ENCODE measurements at places on chromosomes 2 and 18.
A peak's percentile ranks its signal among the peaks of the same experiment; 100 is the strongest.

GRCh38 chr2:160309585-160309984 is 109.5 kb upstream of the ITGB6 start:
- DNase-seq = no peak

- peak; percentile 40 for DNase-seq
Measured at GRCh38 chr2:134137182-134137611, 116.7 kb upstream of the MGAT5 start.

- DNase-seq = peak; percentile 54
Measured at GRCh38 chr2:231926761-231927565, 767 bp upstream of the NPPC start.

DNA sequence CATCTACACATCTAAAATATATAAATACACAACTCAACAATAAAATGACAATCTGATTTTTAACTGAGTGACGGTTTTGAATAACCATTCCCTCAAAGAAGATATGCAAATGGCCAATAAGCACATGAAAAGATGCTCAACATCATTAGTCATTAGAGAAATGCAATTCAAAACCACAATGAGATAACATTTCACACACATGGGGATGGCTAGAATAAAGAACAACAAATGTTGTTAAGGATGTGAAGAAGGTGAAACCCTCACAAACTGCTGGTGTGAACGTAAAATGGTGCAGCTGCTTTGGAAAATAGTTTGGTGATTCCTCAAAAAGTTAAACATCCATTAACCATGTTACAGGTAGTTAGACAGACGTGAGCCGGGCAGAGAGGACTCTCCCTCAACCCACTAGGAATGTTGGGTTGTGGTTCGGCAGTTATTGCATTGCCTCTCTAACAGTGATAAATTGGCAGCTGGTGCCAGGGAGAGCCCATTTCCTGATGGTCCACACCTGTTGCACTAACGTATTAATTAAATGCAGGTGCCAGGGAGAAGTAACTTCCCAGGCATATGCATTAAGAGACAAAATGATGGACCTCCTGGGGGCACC is 22.3 kb upstream of the DUSP2 start:
- DNase-seq = no peak

GRCh38 chr2:23624378-23624777 is 239.4 kb downstream of the KLHL29 start:
- no peak for DNase-seq

DNA sequence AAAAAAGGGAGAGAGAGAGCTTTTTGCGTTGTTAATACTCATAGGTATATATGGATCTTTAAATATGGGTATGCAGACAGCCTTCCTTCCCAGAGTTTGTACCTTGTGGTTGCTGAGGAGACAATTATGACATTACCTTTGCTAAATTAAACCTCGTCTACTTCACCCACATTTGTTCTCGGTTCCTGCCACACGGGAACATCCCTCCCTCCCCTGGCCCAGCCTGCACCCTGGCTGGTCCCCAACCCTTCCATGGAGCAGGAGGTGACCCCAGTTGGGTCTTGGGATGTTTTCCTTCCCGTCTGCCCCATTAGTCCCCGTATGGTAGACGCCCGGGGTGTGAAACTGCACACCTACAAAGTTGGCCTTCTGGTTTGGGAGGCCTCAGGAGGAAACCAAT is 105.3 kb upstream of the FZD7 start:
- no peak for DNase-seq

GRCh38 chr18:62324917-62325805 is at the start of gene TNFRSF11A:
Gene TNFRSF11A, plus strand, starts transcription at chr18:62325310. Its CDS starts 43 bp downstream, at chr18:62325353.
- no peak for DNase-seq

DNA sequence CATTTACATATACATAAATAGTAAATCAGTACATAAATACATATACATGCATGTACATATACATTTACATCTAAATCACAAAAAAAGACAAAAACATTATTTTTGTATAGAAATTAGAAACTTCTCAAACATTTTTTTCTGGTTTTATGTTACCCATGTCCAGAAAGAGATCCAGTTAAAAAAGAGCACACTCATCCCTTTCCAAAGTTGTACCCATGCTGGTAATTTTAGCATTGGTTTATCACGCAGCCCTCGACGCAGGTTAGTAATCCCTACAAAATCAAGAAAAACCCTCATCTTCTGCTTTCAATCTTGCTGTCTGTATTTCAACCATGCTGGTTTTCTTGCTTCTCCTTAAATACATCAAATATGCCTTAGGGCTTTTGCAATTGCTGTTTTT is 10.5 kb downstream of the SCN9A start:
- DNase-seq = no peak

DNA sequence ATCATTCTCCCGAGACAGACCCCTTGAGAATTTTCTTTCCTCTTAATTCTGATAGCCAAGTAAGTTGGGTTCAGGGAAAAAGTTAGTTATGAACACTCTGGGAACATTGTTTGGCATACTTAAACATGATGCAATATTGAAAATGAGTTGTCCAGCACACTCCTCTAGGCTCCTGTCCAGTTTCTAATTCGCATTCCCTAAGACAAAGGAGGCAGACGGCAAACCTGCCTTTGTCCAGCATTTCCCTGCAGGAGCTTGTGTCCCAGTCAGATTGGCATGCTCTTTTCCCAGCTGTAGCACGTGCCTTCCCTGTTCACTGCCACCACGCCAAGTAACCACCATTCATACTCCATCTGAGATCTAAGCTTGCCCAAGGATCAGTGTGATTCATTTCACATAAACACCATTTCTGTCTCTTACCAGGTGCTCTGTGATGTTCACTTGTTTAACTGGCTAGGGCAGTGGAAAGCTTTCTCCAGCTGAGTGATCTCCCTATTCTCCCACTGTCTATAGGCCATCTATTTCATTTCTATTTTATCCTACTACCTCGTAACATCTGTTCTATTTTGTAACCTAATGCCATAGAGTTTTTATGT is 150.0 kb upstream of the EPB41L3 start:
- no peak for DNase-seq

DNA sequence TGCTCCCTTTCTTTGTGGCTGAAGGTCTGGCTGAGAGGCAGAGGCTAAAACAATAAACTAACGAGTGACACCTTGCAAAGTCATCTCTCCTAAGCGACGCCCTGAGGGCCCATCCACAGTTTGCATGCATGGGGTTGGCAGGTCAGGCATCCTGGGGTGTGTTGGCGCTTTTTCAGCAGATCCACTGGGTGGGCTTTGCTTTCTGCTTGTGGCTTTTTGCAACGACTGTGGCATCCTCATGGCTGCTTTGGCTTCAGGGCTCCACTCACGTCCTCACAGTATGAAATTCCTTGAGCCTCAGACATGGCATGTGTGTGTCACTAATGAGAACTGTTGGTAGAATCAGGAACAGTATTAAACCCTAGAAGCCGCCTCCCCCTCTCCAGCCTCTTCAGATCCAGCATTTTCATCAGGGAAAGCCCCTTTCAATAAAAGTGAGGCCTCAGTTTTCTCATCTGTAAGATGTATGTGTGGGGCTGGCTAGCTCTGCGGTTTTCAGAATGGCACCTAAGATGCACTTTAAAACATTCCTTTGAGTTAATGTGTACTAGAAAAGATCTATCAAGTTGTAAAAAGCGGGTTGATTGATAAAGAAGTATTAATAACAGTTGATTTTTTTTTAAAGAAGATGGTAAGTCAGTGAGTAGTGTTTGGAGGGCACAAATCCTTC is 72.5 kb downstream of the SH3BP4 start:
- DNase-seq = no peak

DNA sequence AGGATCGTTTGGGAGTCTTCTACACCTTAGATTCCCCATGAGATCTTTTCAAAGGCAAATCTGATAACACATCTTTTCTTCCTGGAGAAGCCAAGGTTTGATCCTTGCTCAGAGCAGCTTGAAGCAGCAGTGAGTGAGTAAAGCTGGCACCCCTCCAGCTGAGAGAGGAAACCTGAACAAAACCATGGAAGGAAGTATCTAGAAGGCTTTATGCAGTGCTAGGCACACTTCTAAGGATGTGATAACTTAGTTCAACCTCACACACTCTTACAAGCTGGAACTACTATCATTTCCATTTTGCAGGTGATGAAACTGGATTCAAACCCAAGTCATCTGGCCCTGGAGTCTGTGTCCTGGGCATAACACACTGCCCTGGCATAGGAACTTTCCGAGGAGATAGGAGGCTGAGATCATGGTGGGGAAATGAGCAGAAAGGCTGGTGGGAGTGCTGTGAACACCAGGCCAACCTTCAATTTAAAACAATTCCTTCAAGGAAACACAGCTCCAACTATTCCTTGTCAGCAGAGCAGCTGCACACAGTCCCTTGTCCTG is 71.2 kb downstream of the CTAGE1 start:
- DNase-seq = no peak

DNA sequence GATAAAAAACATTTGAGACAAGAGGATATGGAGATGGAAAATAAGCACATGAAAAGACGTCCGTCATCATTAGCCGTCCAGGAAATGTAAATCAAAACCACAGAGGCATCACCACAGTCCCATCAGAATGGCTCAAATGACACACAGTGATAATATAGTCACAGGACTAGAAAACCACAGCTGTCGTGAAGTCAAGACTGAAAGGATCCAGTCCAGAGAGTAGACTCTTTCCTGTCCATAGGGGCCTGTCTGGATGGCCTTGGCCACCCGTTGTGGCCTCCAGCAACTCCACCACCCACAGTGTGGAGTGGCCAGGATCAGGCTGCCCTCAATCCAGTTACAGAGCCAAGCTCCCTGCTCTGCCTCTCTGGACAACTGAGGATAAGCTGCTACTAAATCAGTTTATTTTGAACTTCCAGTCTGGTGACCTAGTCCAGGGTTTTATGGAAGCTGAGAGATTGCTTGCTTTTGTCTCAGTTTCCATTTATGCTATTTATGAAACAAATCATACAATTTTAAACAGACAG is 60.4 kb downstream of the RHOB start:
- no peak for DNase-seq

- peak; percentile 94 for DNase-seq
Measured at GRCh38 chr2:61144697-61145268, 17.2 kb upstream of the C2orf74 start.

DNA sequence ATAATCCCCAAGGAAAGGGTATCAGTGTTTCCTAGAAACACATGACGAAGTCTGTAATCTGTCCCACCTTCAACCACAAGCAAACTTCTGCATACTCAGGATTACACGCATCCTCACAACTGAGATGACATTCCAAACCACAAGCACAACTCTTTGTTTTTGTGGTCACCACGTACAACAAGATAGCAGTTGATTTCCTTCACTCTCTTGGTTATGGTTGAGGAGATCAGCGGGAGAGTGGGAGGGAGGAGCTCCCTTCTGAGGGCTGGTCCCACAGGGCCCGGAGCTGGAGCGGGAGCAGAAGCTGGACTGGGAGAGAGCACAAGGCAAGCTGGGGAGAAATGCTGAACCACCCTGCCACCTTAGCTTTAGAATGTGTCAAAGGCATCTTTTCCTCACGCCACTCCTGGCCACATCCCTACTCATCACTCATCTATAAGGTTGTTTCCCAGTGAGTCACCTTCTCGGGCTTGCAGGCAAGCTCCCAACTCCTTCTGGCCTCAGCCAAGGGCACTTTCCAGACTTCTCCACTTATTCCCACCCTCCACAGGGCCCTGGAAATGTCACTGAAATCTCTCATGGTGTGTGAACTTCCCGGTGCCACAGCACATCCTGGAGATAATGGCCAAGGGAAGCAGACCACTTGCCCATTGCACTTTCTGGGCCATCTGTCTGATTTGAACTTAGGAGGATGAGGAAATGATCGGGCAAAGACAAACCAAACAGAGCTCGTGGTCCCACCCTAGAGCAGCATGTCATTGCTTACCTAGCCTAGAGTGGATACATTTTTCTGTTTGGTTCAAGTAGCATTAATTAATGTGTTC is 98.9 kb upstream of the LGALSL start:
- DNase-seq = no peak

GRCh38 chr18:32257084-32257785 is 67.4 kb downstream of the MEP1B start:
- no peak for DNase-seq

- no peak for DNase-seq
Measured at GRCh38 chr2:195563857-195564512, 93.0 kb upstream of the SLC39A10 start.

GRCh38 chr2:116366212-116366611 is 1448.3 kb upstream of the DDX18 start:
- no peak for DNase-seq

DNA sequence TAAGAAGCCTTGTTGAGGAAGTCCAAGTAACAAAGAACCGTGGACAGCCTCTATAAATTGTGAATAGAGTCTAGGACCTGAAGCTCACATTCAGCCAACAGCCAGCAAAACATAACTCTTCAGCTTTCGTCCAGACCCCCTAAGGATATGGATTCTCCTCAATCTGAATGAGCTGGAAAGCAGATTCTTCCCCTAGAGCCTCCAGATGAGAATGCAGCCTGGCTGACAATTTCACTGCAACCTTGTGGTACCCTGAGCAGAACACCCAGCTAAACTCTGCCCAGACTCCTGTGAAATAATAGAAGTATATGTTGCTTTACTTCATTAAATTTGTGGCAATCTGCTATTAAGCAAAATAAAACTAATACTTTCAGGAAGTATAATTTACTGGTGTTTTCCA is 483.5 kb upstream of the SLC8A1 start:
- no peak for DNase-seq

GRCh38 chr2:67877301-67877700 is 185.5 kb downstream of the C1D start:
- DNase-seq = peak; percentile 1

DNA sequence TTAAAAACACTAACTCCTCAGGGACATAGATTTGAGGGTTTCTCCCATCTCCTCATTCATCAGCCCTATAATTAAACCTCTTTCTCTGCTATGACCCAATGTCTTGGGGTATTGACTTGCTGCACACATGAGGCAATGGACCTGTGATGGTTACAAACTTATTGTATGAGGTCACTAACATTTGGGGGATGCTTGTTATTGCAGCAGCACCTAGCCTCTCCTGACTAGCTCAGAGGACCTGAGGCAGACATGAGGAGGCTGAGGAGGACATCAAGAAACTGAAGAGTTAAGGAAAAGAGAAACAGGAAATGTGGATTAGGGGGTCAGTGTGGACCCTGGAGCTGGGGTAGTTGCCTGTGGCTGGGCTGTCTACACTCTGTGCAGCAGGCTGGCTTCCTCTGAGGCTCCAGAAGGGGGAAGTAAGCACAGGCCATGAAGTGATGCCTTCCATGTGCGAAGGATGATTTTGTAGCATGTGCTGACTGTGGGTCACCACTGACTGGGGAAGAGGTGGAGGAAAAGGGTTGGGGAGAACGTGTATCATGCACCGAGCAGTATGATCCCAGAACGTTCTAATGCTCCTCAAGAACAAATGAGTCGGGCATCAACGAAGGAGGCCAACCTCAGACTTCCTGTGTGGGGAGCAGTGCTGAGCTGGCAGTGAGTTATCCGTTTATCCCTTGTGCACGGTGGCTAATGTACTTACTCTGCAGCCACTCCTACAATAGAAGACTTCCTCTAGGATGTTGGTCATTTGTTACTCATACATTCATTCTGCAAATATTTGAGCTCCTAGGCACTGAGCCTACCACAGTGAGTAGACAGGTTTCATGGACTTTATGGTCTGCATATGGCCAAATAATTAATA is 42.1 kb upstream of the RFX8 start:
- no peak for DNase-seq

- DNase-seq = no peak
Measured at GRCh38 chr2:174430066-174430465, 34.5 kb downstream of the SCRN3 start.
